ENCODE measurements at places on chromosomes 1 and 21.

DNA sequence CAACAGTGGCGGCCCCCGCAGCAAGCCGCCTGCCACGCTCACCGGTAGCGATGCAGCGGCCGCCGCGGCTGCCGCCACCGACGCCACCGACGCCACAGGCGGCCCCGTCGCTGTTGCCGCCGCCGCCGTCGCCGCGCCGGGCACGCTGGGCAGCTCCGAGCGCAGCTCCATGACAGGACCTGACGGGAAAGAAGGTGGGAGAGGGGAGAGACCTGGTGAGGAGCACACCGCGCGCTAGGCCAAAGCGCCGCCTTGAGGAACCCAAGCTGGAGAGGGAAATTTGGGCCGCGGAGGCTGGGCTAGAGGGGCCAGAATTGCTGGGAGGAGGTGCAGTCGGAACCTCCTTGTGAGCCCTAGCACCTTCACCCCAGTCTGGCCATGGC lies 1.9 kb downstream of the DMRTA2 start:
- DNase-seq = no peak

GRCh38 chr1:1534401-1535154 lies 5.8 kb downstream of the TMEM240 start:
- DNase-seq = no peak

- no peak for DNase-seq
Observed at GRCh38 chr1:201717286-201717685, 111.7 kb upstream of the IPO9 start.

- DNase-seq = no peak
Observed at GRCh38 chr1:116110567-116111523, at the start of gene MAB21L3. TSS of gene MAB21L3 (plus strand) at chr1:116111399. CDS start at chr1:116112616, 1,217 bp downstream.

- peak; percentile 44 for DNase-seq
Observed at GRCh38 chr1:22275626-22276395, 132.9 kb upstream of the WNT4 start.

DNA sequence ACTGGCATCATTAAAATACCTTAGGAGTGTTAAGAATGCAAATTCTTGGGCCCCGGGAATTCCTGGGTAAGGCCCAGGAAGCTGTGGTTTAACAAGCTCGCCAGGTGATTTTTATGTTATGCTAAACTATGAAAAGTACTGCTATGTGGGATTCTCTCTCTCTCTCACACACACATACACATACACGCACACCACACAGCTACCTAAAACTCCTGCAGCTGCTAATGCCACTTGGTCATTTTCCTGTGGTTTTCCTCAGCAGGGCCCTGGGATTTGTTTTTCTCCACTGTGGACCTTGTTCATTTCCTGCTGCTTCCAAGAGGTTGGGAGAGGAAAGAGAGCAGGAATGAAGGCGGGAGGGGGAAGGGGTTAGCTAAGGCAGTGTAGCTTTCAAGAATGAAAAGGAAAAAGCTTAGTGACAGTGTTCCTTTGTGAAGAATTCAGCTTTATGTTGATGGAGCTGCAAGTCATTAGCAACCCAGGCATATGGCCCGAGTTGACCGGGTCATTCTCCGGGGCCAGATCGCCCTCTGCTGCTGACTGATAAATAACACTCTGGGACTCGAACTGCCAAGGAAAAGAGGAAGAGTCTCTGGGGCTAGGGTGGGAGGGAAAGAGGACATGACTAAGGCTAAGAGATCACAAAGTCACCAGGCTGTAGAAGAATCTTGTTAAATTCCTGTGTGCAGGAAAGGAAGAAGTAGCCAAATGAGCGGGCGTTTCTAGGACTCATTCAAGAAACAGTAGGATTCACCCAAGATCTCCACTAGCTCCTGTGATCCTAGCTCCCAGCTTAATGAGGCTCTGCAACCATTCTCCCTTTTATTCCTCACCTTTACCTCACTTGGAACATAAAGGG lies 30.5 kb upstream of the LRIG2 start:
- DNase-seq = peak; percentile 29

DNA sequence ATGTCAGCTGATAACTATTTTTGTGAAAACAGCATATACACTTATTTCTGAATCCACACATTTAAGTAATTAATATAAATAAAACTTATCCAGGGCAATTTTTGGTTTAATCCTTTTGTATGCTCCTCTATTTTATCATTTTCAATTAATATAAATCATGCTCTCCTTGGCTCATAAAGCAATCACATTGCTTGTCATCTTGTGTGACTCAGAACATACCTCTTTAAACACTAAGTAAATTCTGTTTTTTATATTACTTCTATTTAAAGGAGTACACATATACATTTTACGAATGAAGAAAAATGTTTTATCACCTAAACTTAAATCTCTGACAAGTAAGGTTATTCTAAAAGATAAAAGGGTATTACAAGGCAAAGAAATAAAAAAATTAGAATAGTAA lies 175.3 kb downstream of the USH2A start:
- DNase-seq = no peak

All from NCI-H2081 (cell line).